ENCODE measurements at places on chromosomes 7 and 10.

- DNase-seq: no peak
These were observed 329.0 kb downstream of the SDK1 start for GRCh38 chr7:3630081-3630480.

GRCh38 chr10:34710391-34710751, 104.7 kb downstream of the PARD3 start:
- DNase-seq: no peak

GRCh38 chr7:134500406-134500805, 27.0 kb upstream of the AKR1B10 start:
- no peak for DNase-seq

DNA sequence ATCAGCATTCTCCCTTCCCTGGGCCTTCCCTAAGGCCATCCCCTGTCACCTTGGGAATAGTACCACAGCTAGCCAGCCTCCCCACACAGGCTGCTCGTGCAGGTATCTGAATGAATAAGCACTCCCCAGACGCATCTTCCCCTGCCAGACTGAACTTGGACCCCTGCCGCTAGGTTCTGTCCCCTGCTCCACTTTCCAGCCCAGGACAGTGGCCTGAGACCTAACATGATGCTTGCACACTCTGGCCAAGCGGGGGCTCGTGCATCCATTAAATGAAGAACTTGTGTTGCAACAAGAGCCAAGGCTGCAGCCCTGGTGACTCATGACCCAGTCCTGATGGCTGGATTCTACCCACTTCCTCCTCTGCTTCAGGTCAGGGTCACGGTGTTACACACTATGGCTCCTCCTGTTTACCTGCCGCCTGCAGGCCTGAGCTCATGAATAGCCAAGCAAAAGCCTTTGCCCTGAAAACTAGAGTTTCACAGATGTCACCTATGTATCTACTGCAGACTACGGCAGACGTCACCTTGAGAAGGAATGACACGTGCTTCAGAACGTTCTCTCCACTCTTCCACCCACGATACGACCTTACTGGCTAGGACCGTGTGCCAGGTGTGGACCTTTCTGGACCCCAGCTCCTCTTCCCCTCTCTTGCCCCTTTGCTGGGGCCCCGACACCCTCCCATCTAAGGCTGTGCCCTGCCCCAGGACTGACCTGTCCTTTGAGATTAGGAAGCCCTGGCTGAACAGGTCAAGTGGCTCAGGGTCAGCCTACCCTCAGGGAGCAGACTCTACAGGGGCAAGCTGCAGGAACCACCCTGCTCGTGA, 6.5 kb downstream of the ASB13 start:
- no peak for DNase-seq

GRCh38 chr7:22783421-22783820, 39.2 kb downstream of the TOMM7 start:
- no peak for DNase-seq

- no peak for DNase-seq
These were observed 100.1 kb upstream of the PTN start for GRCh38 chr7:137443616-137444015.

- no peak for DNase-seq
These were observed 69.0 kb downstream of the PARD3 start for GRCh38 chr10:34746094-34746493.

- DNase-seq: no peak
These were observed 171.3 kb downstream of the FZD1 start for GRCh38 chr7:91435381-91436059.

Measured in stimulated activated CD4-positive, alpha-beta T cell treated with anti-CD3 and anti-CD28 coated beads, Interleukin-12 subunit alpha, Interleukin-12 subunit beta, amount 100 ng/mL, for 24 hours (primary cell).